ENCODE measurements at places on chromosomes 2 and 18.

DNA sequence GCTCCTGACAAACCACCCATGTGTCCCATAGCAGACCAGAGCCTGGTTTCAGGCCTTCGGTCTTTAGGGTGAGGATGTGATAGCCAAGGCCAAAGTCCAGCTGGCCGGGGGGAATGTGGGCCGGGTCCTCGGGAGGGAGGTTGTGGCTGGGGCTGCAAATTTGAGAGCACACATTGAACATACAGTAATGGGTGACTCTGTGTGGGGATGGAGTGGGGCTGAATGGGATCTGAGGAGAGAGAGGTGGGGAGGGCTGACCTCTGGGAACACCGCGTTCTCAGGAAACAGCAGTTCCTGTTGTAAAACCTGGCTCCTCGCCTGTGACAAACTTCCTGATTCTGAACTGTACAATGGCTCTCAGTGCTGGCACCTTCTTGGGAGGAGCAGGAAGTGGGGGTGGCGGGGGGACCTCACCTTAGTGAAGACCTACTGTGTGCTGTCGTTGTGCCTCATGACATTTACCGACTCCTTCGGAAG, 48.8 kb downstream of the MCFD2 start:
- DNase-seq, result no peak

- no peak for DNase-seq
These were observed 40.4 kb downstream of the CYRIA start for GRCh38 chr2:16625201-16625729.

GRCh38 chr2:149021271-149021719, 17.2 kb upstream of the LYPD6B start:
- no peak for DNase-seq

DNA sequence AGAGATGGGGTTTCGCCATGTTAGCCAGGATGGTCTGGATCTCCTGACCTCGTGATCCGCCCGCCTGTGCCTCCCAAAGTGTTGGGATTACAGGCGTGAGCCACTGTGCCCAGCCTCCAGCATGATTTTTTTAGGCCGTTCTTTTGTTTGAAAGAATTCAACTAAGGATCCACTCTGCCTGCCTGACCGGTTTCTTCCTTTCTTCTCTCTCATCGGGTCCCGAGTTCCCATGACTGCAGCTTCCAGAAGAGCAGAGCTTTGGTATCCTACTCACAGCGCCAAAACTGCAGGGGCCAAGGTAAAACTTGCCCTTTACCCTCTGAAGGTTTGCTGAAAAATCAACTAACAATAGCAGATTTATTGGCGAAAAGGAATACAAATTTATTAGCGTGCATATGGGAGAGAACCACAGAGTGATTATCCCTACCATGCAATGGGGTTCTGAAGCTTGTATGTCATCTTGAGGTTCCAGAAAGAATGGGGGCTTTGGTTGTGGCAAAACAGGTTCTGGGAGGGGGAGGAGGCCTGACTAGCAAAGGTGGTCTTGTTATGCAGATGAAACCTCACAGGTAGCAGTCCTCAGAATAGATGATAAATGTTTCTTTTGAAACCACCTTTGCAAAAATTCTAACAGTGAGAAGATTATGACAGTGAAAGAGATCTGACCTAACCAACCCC, 87.0 kb upstream of the MSH6 start:
- DNase-seq, result no peak

DNA sequence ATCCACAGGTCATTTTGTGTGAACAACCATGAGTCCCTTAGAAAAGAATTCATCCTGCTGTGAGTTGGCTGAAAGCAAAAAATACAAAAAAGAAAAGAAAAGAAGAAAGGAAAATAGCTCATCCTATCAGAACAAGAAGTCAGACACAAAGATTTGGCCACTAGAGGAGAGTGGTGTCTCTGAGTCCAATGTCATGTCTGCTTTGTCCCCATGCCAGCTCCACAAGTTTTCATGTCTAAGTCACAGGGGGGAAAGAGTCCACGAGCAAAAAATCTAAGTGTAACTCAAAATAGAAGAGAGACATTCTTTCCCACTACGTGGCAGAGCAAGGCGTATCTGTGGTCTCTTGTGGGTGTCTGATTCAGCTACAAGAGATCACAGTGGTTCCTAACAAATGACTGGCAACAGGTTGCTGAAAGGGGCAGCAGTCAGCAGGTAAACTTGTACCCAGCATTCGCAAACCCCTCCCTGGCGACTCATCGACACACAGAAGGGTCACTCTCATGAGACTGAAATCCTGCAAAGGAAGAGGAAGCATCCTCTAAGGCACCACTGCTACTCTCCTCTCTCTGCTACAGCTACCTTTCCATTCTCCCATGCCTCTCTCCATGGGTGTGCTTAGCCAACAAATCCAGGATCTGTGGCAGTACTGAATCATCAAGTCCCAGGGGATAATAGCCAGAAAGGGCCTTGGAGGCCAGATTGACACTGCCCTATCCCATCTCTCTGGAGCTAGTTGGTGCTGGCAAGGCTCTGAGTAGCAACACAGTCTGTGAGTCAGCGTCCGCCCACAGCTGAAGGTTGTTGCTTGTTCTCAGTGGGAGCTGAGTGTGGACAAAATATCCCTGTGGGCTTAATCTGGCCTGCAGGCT, 123.0 kb upstream of the SLC39A10 start:
- DNase-seq, result no peak

DNA sequence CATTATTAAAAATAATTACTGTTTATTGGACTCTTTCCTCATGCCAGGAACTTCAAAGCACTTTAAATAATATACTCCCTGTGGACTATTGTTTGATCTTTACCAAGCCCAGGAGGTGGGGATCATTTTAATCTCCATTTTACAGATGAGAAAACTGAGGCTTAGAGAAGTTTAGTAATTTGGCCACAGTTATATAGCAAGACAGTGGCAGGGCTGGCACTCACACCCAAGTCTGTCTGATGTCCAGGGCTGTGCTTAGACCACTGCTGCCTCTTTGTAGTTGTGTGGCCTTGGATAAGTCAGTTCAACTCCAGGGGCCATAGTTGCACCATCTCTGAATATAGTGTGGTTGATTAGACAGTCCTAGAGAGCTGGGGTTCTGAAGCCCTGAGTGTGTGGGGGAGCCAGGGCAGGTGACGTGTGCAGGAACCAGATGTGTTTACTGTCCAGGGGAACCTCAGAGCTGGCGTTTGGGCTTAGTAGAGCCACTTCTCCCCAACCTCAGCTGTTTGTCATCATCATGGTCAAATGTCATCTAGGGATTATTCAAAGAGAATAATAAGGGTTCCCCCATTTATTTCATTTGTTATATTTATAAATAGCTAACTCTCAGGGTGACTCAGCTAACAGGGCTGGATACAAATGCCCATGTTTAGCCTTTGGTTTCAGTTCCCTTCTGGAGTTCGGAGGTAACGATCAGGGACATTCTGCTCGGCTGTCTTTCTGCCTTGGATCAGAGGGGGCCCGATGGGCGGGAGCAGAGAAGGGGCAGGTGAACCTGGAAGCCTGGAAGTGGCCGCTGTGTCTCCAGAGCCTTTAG, 68.0 kb downstream of the BOLA3 start:
- DNase-seq, result no peak

GRCh38 chr2:105789745-105790460, 45.2 kb downstream of the NCK2 start:
- DNase-seq, result peak; percentile 32

DNA sequence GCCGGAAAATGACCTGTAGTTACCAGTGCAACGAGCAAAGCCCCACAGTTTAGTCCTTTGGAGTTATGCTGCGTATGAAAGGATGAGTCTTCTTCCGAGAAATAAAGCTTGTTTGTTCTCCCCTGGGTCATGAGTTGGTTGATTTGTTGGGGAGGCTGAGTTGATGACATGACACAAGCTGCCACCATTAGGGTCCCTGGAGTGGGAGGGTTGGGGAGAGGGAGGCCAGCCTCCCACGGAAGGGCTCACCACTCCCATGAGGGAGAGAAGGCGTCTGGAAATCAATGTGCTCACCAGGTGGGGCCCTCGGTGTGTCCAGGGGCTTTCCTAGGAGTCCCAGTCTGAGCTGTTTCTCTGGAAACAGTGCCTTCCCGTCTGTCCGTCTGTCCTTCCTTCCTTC, 7.4 kb upstream of the DGKD start:
- no peak for DNase-seq

DNA sequence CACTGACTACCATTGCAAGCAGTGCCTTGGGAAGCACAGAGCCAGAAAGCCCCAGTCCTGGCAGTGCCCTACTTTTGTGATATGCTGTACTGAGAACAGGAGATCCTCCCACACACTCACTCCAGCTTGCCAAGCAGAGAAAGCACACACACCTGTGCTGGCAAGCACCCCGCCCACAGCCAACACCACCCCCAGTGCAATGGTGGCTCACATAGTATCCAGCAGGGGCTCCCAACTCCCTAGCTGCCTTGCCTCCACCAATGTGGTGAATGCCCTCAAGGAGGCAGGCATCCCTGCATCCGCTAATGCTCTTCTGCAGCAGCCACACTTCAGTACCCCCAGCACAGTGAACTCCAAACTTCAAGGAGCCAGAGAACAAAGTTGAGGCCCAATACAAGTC, 1655.8 kb downstream of the SUCLG1 start:
- no peak for DNase-seq

DNA sequence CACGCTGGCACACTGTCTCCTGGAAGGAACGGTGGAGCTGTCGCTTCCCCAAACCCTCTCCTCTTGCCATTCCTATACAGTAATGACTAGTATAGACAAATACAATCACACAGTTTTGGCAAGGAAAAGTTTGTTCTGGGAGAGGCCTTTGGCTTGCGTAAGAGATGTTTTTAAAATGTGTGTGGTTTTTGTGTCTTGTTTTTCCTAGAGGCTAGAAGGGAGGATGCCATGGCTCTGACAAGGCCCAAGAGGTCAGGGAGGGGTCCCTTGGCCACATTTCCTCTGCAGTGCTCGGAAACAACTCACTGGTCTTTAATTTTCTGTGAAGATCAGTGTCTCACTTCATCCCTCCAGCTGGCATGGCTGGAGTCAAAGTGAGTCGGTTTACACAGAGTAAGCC, 195.9 kb downstream of the SH3RF3 start:
- DNase-seq, result no peak

GRCh38 chr18:55500316-55501086, 87.5 kb downstream of the TCF4 start:
- DNase-seq, result no peak

DNA sequence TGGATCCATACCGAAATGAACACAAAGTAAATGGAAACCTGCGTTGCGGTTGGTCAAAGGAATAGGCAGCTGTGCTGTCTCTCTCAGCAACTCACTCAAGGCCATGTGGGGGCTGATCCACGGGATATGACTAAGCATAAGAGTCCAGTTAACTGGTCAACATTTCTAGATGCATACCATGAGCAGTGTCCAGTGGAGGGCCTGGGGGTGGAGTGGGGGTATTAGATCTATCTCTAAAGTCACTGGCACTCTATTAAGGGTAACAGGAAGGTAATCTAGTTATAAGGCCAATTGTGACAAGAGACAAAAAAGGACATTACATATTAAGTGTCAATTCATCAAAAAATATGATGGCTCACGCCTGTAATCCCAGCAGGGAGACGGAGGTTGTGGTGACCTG, 136.8 kb downstream of the TTC32 start:
- no peak for DNase-seq

- DNase-seq, result no peak
These were observed 38.1 kb upstream of the TGIF1 start for GRCh38 chr18:3411854-3412268.

GRCh38 chr2:175323162-175323561, 141.7 kb upstream of the ATP5MC3 start:
- no peak for DNase-seq

DNA sequence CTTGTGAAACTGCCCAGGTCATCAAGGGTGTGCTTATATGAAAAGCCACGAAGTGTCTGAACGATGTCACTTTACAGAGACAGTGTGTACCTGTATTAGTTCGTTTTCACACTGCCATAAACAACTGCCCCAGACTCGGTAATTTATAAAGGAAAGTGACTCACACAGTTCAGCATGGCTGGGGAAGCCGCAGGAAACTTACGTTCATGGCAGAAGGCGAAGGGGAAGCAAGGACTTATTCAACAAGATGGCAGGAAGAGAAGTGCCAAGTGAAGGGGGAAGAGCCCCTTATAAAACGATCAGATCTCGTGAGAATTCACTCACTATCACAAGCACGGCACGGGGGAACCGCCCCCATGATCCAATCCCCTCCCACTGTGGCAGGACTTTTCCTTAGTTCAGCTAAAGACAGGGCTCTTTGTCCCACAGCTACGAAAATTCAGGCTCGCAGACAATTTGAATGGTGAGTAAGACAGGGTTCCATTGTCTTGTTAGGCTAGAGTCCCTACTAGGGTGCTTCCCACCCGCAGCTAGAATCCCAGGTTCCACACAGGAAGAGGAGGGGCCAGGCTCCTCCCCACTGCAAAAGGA, 20.1 kb downstream of the TMEM177 start:
- DNase-seq, result no peak

DNA sequence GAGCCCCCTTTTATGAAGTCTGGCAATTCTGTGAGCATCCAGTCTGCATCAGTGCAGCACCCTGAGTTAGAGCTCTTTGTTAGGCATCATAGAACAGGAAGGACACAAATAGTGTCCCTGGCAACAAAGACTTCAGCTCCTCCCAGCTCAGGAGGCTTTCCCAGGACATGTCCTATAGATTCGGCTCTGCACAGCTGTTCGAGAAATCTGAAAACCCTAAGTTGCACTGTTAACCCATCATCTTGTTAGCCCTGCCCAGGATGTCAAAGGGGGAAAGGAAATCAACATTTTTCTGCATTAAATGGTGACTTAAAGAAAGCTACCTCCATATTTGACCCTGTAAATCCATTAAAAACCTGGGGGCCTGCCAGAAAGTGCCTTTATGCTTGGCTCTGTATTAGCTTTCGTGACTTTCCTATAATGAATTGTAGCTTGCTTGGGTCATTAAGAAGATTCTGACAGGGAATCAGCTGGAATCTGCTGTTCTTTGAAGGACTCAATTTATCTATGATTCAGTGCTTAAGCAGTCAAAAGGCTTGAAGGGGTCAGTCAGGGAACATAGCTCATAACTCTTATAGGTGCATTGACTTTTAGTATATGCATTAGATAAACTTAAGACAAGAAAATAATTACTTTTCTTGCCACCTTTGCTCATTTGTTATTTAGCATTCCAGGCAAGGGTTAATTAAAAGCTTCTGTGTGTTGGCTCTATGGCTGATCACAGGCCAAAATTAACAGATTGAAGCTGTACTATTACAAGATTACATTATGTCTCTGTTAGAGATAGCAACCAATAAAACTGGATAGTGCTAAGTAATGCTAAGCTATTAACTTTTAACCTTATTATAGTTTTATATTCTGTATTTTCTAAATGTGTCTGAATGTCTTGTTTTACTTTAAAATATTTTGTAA, 20.6 kb downstream of the ERMN start:
- no peak for DNase-seq

GRCh38 chr2:150697596-150697995, 210.1 kb upstream of the RND3 start:
- no peak for DNase-seq

- no peak for DNase-seq
These were observed 8.8 kb downstream of the IL36A start for GRCh38 chr2:113014067-113014466.

Data from C1 segment of cervical spinal cord (tissue), 14 donors.